ENCODE measurements at places on chromosomes 1 and 21.
A peak's percentile ranks its signal among the peaks of the same experiment; 100 is the strongest.

DNA sequence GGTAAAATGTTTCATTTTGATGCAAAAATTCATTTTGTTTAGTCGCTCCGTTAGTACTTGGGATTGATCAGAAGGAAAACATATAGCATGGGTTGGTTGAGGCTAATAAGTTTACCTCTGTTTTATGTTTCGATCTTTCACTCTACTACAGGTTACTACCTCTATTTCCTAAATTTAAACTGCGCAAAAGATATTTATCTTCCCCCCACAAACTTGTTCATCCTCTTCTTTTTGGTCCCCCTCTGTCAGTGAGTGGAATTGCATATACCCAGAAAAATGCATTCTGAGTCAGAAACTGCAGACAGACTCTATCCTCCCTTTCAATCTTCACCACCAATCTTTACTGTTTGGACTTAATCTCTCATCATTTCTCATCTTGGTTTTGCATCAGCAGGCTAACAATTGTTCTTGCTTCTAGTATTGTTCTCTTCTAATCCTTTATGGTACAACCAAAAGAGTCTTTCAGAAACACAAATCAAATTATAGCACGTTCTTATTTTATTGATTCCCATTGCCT lies 316.0 kb upstream of the ADGRL4 start:
- DNase-seq = no peak

- no peak for DNase-seq
Measured at GRCh38 chr1:100767176-100767890, 47.8 kb downstream of the VCAM1 start.

GRCh38 chr1:232132572-232132971 lies 497.4 kb downstream of the SIPA1L2 start:
- no peak for DNase-seq

DNA sequence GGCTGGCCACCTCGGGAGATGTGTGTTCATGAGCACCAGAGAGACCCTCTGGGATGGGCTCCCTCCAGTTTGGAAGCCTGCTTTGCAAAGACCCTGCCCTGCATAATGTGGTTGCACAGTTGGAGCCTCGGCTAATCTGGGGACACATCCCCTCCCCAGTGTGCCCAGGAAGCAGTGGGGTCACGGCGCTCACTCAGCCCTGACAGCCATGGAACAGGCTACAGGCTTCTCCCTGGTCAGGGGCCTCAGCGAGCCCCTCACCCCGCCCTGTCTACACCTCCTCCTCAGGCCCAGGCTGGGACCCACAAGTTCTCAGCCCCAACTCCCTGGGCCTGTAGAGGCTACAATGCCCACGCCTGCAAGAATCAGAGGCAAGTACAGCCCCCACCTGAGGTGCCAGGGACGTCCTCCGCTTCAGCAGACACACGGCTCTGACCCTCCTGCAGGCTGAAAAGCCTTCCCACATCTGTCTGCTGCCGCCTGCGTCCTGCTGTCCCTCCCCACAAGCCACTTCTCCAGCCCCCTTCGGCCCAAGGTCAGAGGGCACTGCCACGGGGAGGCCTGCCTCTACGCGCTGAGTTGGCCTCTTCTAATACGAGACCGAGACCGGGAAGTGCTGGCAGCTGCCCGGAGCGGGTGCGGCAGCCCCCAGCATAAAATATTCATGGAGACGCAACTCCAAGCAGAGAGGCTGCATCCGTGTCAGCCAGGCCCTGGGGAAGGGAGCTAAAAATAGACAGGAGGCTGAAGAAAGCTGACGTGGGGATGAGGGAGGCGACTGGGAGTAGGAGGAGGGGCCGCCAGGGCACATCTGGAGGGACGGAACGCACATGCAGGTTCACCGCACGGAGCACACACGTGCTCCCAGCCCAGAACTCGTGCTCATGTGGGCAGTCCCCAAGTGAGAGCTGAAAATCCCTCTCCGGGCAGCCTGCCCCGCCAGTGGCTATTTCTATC lies 15.2 kb upstream of the GPR153 start:
- peak; percentile 32 for DNase-seq

DNA sequence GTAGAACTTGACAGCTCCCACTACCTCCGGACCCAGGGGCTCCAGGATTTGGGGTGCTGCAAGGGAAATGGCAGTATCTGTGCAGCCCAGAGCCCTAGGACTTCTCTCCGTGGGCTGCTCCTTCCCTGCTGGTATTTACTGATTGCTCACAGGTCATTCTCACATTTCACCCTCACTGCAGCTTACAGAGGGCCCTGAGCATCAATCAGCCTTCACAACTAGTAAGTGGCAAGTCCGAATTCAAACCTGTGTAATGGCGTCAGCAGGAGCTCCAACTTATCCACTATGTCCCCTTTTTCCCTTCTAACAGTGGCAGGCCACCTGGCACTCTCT lies 32.4 kb downstream of the PIK3C2B start:
- DNase-seq = no peak

GRCh38 chr1:31923901-31924535 lies 14.2 kb downstream of the PTP4A2 start:
- no peak for DNase-seq

- DNase-seq = no peak
Measured at GRCh38 chr1:201419746-201420607, 1.6 kb downstream of the TNNI1 start.

- DNase-seq = no peak
Measured at GRCh38 chr21:27206368-27206982, 239.6 kb upstream of the ADAMTS5 start.

- no peak for DNase-seq
Measured at GRCh38 chr1:46581681-46582455, 22.2 kb downstream of the MKNK1 start.

- DNase-seq = peak; percentile 73
Measured at GRCh38 chr1:74733604-74734484, 892 bp downstream of the TYW3 start.

DNA sequence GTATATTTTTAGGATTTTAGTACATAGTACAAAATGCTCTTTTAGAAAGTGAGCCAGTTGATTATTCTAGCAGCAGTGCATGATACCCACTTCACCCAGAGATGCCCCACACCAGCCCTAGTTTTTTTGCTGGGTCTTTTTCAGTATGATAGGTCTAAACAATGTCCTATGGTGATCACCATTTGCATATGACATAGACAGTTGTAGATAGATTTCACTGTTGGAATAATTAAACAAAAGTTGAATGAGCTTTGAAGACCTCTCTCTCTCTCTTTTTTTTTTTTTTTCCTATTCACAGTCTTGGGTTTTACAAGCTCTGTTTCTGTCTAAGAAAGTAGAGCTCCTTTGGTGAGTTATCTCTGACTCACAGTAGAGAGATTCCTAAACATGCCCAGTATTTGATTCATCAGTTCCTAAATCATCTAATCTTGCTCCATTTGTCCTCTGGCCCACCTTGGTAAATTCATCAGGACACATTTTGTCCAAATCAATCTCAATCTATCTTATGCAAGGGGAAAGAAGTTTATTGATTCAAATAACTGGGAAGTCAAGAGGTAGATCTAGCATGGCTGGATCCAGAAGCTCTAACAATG lies 44.7 kb upstream of the VAV3 start:
- DNase-seq = no peak

- no peak for DNase-seq
Measured at GRCh38 chr1:50416150-50416527, 7.1 kb downstream of the DMRTA2 start.

- no peak for DNase-seq
Measured at GRCh38 chr1:81044708-81045107, 756.0 kb upstream of the ADGRL2 start.

GRCh38 chr1:48659801-48660200 lies 116.9 kb downstream of the BEND5 start:
- no peak for DNase-seq

GRCh38 chr1:13964768-13965167 lies 264.8 kb downstream of the PRDM2 start:
- no peak for DNase-seq

GRCh38 chr1:167762061-167762746 lies 40.4 kb downstream of the MPZL1 start:
- no peak for DNase-seq

- peak; percentile 13 for DNase-seq
Measured at GRCh38 chr1:6727535-6727934, 25.9 kb upstream of the DNAJC11 start.

- no peak for DNase-seq
Measured at GRCh38 chr1:111139324-111139955, 453 bp downstream of the DRAM2 start.

DNA sequence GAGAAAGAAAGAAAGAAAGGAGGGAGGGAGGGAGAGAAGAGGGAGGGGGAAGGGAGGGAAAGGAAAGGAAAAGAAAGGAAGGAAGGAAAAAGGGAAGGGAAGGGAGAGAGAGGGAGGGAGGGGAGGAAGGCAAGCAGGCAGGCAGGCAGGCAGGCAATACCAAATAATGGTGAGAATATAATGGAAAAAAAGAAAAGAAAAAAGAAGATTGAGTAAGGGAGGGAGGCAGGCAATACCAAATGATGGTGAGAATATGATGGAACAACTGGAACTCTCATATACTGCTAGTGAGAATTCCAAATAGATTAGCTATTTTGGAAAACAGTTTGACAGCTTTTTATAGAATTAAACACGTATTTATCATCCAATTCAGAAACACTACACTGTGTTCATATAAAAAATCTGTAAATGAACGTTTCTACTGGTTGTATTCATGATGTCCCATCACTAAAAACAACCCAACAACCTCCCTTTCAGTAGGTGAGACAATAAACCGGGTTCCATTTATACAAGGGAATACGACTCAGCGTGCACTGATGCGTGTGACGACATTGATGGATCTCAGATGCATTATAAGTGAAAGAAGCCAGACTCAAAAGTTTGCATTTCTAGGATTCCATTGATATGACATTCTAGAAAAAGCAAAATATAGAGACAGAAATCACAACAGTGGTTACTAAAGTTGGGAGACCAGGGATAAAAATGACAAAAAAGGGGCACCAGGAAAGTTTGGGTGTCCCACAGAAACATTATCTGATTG lies 226.4 kb downstream of the DSCAM start:
- no peak for DNase-seq

DNA sequence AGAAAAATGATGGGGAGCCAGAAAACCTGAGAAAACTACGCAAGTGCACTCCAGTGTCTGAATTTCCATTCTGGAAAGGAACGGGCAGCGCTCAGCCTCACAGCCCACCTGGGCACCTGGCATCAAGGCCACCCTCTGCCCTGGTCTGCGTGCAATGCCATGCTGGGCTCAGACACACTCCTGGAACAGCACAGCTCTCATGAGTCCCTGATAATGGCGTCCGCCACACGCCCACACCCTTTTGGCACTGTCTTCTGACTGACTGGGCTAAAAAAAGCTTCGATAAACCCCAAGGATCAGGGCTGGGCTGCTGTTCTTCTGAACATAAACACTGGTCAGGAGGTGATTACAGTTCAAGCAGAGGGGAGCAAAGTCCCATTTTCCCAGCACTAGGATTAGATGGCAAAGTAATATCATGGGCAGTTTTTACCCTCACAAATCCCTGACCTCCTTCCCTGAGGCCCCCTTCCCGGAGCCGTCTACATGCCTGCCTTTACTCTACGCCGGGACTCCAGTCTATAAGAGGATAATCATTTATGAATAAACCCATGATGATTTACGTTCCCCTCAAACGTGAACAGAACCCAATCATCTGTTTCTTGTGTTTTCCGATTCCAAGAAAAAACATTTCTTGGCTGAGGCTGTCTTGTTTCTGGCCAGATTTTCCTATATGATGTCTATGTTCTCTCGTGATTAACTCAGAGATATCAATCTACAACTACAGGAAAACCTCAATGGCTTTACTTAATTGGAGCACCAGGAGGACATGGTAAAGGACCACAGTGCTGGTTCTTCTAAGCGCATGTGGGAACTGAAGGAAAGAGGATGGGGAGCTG lies 22.6 kb downstream of the RCAN1 start:
- no peak for DNase-seq

DNA sequence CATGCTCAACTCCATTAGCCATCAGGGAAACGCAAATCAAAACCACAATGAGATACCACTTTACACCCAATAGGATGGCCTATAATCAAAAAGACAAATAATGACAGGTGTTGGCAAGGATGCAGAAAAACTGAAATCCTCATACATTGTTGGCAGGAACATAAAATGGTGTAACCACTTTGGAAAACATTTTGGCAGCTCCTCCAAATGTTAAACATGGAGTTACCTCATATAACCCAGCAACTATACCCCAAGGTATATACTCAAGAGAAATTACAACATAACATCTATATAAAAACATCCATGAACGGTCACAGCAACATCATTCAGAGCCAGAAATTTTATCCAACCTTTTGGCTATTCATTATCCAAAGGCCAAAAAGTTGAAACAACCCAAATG lies 11.6 kb downstream of the EIF4G3 start:
- DNase-seq = no peak

DNA sequence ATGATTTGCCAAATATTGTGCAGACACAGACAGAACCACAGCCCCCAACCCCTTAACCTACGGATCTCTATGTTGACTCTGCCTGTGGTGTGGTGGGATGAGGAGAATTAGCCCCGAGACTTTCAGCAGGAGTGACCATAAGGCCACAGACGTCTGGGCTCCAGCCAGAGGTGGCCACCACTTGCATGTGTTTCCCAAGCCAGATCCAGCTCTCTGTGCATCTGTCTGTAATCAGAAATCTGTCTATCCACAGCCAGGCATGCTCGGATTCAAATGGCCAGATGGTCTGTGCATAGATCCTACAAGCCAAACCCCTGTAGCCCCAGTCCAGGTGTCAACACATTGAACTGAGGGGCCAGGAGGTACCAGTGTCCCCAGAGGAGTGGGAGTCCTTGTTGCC lies 140.6 kb downstream of the SYF2 start:
- no peak for DNase-seq

DNA sequence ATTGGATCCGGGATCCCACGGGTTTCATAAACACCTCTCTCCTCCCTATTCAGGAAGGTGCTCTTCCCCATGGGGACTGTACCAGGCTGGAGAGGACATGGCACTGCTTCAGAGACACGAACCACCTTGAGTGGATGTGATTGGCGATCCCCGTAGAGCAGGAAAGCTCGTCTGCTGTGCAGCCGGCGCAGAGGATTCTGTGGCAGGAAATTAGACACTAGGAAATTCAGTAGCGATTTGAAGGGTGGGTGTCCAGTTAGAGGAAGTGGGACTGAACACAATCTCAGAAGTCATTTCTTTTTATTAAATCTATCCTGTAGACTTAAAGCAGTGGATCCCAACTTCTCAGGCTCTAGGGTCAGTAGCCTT lies 767 bp downstream of the PDIK1L start:
- DNase-seq = no peak

GRCh38 chr1:4736254-4736653 lies 81.8 kb downstream of the AJAP1 start:
- no peak for DNase-seq

DNA sequence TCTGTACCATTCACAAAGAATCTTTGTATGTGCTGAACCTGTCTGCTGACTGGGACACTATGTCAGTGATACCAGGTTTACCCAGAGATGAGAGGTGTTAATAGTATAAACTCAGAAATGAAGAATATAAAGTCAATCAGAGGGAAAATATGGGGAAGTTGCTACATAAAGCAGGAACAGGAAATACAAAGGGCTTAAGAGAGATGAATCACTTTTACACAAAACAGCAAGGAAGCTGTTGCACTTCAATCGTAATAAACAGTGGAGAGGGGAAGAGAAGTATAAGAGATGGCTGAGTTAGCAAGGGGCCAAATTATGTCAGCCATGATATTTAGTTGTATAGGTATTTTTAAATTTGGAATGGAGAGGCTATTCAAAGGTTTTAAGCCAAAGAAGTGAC lies 890.2 kb upstream of the NCAM2 start:
- no peak for DNase-seq

Data from amniotic stem cell (primary cell).